ENCODE measurements at places on chromosomes 5 and 9.

DNA sequence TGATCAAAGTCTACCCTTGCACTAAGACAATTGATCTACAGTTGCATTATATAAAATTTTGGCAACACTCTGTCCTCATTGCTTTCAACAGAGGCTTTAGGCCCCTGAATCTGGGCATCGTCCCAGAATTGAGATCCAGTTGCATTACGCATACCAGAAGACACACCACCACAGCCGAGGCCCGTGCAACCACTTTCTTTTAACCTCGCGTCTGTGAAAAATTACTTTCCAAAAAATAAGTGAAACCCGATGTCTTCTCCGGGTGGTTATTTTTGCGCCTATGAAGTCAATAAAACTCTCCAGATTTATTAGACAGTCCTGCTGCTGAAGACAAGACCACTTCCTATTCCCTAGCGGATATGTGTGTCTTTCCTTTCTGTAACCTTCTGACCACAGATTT is 52.1 kb upstream of the NFIB start:
- DNase-seq, result no peak

GRCh38 chr9:21392270-21392669 is 7.1 kb upstream of the IFNA2 start:
- no peak for DNase-seq

DNA sequence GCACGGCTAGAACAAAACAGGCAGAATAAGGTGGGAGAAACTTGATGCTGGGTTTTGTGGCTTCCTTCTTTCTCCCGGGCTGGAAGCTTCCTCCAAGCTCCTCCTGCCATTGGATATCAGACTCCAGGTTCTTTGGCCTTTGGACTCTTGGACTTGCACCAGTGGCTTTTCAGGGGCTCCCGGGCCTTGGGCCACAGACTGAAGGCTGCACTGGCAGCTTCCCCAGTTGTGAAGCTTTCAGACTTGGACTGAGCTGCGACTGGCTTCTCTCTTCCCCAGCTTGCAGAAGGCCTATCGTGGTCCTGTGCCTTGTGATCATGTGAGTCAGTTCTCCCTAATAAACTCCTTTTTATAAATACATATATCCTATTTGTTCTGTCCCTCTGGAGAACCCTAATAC is 364.4 kb downstream of the DNAH5 start:
- DNase-seq, result no peak

- DNase-seq, result no peak
Observed at GRCh38 chr5:81675420-81675819, 75.5 kb downstream of the SSBP2 start.

DNA sequence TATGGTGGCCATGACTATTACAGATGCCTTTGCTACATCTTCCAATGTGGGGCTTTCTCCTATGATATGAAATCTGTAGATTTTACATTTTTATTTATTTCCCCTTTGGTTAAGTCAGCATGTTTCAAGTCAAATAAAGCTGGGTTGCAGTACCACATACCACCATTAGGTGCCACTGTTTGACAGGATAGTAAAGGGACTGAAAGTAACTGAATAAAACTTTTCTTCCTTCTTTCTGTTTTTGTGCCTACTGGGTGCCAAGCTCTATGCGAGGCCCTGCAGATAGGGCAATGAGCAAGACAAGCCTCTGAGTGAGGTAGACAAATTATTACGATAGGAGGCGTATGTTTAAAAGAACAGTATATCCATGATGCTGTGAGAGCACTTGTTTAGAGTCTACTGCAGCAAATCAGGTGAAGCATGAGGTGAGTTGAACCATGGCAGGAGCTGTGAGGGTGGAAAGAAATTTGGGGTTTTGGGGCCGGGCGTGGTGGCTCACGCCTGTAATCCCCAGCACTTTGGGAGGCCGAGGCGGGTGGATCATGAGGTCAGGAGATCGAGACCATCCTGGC is 64.8 kb downstream of the GDNF start:
- DNase-seq, result no peak

- DNase-seq, result no peak
Observed at GRCh38 chr9:118643118-118643517, 726.1 kb downstream of the BRINP1 start.

- no peak for DNase-seq
Observed at GRCh38 chr9:88818495-88819201, 172.6 kb upstream of the S1PR3 start.

GRCh38 chr5:118768607-118769175 is 219.7 kb downstream of the DTWD2 start:
- no peak for DNase-seq

All from cardiac septum (tissue), 1 donor.